ENCODE measurements at places on chromosomes 3 and 15.

- no peak for DNase-seq
Observed at GRCh38 chr15:26234976-26235767, 372.0 kb upstream of the ATP10A start.

DNA sequence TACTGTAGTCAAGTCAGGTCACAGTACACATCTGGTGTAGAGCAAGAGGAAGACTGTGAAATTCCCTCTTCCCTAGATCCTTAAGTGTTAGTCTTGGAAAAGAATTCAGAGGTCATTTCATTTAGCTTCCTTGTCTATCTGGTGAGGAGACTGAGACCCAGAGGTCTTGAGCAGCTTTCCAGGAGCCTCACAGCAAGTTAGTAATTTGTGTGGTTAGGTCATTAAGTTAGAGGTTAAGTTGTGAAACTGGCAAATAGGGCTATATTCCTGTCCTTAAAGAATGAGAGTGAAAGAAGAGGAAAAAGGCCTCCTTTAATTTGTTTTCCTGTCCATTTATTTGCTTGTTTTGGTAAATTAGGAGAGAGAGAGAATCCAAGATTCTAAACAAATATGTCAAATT, 9.0 kb downstream of the PODXL2 start:
- no peak for DNase-seq

- no peak for DNase-seq
Observed at GRCh38 chr3:59865351-59865750, 815.5 kb upstream of the CFAP20DC start.

- no peak for DNase-seq
Observed at GRCh38 chr15:74133694-74134386, 3.5 kb downstream of the ISLR2 start.

- no peak for DNase-seq
Observed at GRCh38 chr3:189235214-189235613, 63.4 kb downstream of the TPRG1 start.

- DNase-seq: no peak
Observed at GRCh38 chr15:91320101-91320500, 220.0 kb downstream of the SV2B start.

GRCh38 chr15:36666228-36666905, 86.9 kb downstream of the CDIN1 start:
- DNase-seq: no peak

DNA sequence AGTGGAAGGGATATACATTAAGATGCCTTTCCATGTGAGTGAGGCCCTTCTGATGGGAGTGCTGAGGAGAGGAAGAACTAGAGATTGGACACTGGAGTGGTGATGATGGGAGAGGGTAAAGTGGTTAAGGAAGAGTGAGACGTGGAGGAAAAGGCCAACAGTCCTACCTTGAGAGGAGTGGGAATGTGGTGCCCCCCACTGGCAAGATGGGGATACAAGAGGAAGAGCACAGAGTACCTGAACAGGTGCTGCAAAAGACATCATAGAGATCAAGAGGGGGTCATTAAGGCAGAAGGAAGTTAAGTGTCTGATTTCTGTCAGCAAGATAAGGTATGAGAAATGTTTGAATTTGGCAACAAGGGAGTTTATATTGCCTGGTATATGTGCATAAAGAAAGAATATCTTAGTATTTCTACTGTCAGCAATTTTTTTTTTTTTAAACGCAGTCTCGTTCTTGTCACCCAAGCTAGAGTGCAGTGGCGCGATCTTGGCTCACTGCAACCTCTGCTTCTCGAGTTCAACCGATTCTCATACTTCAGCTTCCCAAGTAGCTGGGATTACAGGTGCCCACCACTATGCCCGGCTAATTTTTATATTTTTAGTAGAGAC, 34.0 kb downstream of the ARIH2 start:
- DNase-seq: peak; percentile 1

- no peak for DNase-seq
Observed at GRCh38 chr3:11373654-11374053, 101.5 kb downstream of the ATG7 start.

DNA sequence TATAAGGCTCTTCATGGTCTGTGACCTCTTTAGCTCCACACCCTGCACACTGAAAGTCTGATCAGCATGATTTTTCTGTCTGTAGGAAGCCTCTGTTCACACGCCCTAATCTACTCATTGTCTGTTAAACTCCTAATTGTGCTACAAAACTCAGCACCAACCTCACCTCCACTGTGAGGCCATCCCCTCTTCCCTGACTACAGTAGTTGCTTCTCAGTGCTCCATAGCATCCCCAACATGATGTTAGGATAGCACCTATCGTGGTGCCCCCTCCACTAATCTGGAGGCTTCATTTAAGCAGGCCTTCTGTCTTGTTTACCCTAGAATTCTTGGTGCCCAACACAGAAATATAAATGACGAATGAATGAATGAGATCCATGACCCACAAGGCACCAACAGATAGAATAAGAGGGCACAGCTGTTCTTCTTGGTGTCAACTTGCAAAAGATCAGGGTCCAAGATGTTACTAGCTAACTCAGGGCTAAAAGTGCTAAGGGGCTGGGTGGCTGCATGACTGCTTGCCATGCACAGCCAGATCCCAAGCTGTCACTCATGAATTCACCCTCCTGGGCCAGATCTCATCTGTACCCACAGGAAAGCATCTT, 55.2 kb upstream of the HEG1 start:
- no peak for DNase-seq

DNA sequence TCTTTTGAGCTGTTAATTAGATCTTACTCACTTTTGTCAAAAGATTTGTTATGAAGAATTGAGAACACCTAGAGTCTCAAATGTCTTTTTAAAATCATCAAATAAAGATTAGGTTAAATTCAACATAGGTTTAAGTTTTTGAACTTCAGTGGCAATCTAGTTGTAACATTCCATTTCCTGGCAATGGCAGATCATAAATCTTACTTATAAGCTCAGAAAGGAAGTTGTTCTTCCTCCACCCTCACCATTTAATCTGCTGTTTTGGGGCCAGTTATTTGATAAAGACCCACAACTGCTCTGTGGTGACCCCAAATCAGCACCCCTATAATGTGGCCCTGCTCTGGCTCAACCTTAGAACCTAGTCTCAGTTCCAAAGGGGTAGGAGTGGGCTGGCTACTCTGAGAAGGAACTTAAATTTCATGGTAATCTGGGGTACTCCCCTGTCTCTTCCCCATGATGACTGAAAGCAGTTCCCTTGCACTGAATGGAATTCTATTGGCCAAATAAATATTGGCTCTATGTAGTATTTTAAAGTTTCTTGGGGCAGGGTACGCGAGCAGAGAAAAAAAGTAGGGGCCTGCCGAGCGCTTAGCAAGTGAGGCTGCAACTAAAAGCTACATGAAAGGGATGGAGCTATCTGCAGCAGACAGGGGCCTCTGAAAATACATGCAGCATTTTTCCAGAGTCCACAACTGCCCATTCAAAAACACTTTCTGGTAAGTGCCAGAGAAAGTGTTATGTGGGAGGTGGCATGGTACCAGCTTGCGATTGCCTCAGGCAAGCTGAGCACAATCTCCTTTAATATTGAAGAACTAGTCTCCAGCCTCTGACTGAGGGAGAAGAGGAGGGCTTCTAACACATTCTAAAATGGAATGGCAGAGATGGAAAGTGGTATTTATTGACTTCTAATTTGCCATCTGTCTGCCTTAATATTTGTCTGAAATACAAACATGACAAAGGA, 103.6 kb upstream of the RASGRP1 start:
- no peak for DNase-seq

DNA sequence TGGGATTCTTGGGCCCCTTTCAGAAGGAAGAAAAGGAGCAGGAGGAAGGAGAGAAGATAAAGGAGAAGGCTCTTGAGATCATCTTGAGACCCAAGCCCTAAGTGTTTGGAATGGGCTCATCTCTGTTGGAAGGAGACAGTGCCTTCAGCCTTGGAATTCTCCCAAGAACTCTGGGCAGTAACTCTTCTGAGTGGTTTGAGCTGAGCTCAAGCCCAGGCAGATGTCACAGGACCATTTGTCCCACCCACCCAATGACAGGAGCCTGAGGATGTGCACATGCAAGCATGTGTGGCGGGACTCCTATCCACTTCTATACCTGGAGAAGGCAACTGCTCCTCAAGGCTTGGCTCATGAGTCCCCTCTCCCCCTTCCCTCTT, 14.6 kb upstream of the TMEM40 start:
- DNase-seq: no peak

DNA sequence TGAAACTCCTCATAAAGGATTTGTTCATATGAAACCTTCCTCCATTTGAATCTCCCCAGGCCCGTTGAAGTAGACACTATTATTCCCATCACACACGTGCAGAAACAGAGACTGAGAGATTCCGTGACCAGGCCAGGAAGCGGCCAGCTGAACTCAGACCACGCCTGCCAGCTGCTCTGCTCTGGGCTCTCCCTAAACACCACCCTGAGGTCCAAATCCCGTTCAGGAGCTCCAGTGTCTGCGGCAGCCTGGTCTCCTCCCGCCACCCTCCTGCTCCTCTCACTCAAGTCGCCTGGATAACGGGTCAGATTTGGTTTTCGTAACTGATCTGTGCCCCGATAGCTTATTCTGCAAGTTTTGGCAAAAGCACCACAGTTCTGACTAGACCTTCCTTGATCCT, 53.6 kb upstream of the SNRPA1 start:
- DNase-seq: no peak

- no peak for DNase-seq
Observed at GRCh38 chr15:45594319-45594718, 7.1 kb downstream of the BLOC1S6 start.

GRCh38 chr3:101495552-101495951, 17.5 kb downstream of the SENP7 start:
- DNase-seq: peak; percentile 3

DNA sequence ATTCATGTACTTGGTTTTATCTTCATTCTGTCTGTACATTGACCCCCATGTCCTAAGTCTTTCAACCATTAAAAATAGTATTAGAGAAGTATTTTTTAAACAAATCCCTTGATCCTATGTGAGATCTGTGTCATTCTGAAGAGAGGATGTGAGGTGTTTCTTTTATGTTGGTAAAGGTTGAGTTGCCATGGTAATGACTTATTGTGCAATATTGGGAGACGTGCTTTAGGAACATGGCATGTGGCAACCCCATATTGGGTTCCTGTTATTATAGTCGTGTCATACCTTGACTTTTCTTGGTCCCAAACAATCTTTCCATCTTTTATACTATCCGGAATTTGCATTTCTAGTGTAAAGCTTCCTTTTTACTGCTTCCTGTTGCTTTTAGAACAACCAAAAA, 203.1 kb downstream of the KCNAB1 start:
- DNase-seq: no peak

DNA sequence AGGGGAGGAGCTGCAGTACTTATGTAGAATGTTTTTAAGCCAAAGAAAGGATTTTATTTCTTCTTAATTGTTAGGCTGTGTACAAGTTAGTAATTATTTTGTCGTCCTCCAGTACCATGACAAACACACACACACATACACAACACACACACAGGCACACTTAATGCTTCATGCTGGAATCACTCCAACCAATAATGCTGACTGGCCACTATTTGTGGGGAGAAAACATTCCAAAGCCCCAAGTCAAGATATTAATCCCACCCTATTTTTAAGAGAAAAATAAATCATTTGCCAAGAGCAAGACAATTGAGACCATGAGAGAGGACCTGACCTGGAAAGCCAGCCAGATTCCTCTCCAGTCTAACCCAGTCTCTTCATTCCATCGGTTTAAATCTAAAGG, 51.8 kb upstream of the TMCO5A start:
- no peak for DNase-seq

- DNase-seq: no peak
Observed at GRCh38 chr3:101617478-101617877, 43.5 kb downstream of the PCNP start.

GRCh38 chr3:45832699-45833098, 9.2 kb downstream of the LZTFL1 start:
- DNase-seq: peak; percentile 32

- DNase-seq: no peak
Observed at GRCh38 chr3:14253707-14254382, 75.2 kb downstream of the LSM3 start.

DNA sequence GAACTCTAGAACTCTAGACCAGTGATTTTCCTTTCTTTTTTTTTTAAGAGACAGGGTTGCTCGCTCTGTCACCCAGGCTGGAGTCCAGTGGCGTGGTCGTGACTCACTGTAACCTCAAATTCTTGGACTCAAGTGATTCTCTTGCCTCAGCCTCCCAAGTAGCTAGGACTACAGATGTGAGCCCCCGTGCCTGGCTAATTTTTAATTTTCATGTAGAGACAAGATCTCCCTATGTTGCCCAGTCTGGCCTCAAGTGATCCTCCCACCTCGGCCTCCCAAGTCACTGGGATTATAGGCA, 359.6 kb downstream of the SHQ1 start:
- no peak for DNase-seq

GRCh38 chr15:59180945-59181600, 25.6 kb upstream of the LDHAL6B start:
- DNase-seq: no peak

DNA sequence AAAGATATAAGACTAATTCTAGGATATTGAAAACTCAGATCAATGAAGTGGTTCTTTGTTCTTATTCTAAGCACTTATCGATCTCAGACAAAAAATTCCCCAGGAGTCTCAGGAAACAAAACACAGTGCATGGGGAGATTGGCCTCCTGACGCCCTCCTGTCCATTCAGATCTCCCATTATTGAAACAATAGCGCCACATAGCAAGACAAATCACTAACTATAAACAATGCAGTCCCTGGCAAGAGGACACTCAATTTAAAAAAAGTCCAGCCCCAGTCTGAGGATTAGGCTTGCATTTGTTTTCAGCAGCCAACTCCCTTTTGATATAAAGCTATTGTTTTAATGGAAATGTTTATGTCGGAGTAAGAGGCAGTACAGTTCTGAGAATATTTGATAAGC, 528.2 kb downstream of the GABRG3 start:
- peak; percentile 54 for DNase-seq

DNA sequence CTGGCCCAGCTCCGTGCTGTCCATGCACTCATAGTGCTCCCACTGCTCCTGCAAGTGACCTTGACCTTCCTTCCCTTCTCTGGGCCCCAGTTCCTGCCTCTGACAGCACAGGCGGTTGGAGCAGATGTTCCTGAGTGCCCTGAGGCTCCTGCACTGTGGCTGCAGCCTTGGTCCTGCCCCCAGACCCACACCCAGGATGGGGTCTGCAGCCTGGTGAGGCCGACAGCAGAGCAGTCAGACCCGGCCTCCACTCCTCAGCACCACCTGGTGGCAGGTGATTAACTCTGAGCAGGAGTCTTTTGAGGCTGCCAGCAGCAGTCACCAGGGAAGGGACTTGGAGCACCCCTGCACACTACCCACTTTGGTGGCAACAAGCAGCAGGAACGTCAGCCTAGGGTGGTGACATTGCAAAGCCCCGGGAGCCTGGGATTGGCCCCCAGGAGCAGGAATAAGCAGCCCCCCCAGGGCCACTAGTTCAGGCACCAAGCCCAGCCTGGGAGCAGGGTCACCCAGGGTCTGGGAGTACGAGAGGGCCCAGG, 64.6 kb downstream of the CYP11A1 start:
- DNase-seq: peak; percentile 64

DNA sequence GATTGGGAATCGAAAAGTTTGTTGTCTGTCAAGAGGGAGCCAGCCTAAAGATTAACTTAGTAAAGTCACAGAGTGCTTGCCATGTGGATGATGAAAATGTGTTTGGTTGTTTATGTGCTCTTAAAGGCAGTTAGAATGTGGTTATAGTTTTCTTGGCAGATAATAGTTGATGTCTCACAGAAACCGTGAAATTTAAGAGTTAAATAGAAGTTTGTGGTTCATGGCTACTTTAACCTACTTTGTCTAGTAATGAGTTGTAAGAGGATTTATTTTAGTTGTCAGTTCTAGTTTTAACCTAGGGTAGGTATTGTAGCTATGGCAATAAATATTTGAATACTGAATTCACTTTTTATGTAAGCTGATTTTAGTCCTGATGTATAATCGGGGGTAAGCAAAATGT, 36.4 kb upstream of the EIF3J start:
- DNase-seq: no peak

All from NCI-H146 (cell line).